H7 (cell line): ENCODE measurements at places on chromosomes 3 and 15.

DNA sequence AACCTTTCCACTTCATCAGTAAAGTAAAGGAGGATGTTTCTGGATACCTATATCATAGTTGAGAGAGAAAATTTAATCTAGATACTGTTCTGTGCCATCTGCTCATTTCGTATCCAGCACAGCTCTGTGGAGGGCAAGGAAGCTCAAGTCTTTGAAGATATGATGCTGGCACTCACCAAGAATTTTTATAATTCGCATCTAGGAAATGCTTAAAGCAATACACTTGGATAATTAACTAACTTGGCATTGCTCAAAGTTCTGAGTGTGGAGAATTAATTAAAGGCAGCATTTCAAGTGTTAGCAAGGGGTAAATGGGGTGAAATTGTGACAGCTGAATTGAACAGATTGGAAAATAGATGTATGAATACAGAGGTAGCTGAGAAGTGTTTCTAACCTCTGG lies 213.2 kb downstream of the KCNMB2 start:
- DNase-seq = no peak

DNA sequence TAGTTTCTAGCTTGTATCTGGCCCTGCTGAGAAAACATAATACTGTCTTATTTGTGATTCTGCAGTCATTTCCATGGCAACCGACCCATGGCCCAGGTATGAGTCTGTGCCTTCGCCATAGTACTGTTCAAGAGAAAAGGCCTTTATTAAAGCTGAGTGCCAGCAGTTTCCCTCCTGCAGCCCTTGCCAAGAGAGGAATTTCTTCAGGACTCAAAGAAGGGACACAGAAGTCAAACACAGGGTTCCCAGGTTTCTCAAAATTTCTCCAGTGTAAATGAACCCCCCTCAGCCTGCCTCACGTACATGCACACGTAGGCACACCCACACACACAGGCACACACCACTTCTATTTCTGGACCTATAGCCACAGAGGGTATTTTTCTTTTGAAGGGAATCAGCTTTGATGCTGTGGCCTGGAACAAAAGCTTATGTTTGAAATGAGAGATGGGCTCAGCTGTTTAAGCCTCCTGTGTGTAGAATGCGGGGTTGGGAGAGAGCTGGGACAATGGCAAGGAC lies 269.2 kb downstream of the PDCD6IP start:
- DNase-seq = no peak

DNA sequence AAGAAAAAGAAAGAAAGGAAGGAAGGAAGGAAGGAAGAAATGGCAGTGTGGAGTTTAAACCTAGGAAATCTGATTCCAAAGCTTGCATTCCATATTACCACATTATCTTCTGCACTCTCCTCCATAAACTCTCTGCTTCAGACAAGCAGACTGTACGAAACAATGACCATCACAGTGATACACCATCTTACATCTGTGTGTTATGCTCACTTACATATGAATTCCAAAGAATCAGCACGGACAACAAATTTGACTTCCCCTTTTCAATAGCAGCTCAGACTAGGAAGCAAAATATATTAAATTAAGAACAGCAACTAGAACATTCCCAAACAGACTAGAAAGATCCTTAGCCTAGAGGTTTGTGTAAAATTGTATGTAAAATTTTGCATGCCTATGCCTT lies 18.0 kb upstream of the PPM1L start:
- no peak for DNase-seq

- DNase-seq = no peak
These were observed 7.0 kb downstream of the SUCLG2 start for GRCh38 chr3:67647390-67647878.

DNA sequence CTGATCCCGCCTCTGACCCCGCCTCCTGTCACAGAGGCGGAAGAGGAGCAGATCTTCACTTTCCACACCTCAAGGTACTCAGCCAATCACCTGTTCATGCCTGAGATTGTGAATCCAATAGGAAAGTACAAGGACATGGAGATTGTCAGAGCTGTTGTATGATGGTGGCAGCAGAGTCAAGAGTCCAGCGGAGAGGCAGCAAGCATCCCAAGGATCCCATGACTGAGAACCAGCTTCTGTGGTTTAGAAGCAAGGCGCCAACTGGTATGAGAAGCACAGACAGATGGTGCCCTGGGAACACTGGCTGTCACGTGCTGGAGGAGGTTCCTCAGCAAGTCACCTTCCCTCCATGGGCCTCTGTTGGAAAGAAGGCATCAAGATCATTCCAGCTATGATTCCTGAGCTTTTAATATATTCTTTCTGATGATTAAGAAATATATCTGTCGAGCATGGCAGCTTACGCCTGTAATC lies 93.9 kb downstream of the CPN2 start:
- DNase-seq = peak; percentile 30

- peak; percentile 84 for DNase-seq
These were observed 1.2 kb downstream of the HRH1 start for GRCh38 chr3:11155341-11156025.

- DNase-seq = no peak
These were observed 213.4 kb upstream of the TBL1XR1 start for GRCh38 chr3:177410730-177411129.

DNA sequence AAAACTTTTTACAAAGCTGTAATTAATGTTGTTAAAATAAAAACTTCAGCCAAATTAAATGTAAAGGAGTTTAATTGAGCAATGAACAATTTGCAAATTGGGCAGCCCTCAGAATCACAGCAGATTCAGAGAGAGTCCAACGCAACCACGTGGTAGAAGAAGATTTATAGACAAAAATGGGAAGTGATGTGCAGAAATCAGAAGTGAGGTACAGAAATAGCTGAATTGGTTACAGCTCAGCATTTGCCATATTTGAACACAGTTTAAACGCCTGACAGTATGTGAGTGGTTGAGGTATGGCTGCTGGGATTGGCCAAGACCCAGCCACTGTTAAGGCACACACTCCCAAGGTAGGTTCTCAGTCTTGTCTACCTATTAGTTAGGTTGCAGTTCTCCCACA lies 14.4 kb upstream of the PLA2G4D start:
- no peak for DNase-seq

- DNase-seq = no peak
These were observed 95.3 kb downstream of the TMCO5A start for GRCh38 chr15:38029736-38030135.

- DNase-seq = no peak
These were observed 11.6 kb downstream of the RPL15 start for GRCh38 chr3:23928524-23928923.

GRCh38 chr3:185992831-185993374 lies 55.1 kb upstream of the TRA2B start:
- no peak for DNase-seq

GRCh38 chr15:70480196-70480856 lies 283.0 kb downstream of the UACA start:
- no peak for DNase-seq

GRCh38 chr3:187013159-187013716 lies 82.9 kb downstream of the ST6GAL1 start:
- no peak for DNase-seq

- DNase-seq = no peak
These were observed 231.2 kb downstream of the IL5RA start for GRCh38 chr3:2879023-2879422.

- no peak for DNase-seq
These were observed 319 bp downstream of the LNP1 start for GRCh38 chr3:100401674-100402041.

GRCh38 chr3:22859618-22860017 lies 343.5 kb upstream of the UBE2E2 start:
- DNase-seq = no peak

DNA sequence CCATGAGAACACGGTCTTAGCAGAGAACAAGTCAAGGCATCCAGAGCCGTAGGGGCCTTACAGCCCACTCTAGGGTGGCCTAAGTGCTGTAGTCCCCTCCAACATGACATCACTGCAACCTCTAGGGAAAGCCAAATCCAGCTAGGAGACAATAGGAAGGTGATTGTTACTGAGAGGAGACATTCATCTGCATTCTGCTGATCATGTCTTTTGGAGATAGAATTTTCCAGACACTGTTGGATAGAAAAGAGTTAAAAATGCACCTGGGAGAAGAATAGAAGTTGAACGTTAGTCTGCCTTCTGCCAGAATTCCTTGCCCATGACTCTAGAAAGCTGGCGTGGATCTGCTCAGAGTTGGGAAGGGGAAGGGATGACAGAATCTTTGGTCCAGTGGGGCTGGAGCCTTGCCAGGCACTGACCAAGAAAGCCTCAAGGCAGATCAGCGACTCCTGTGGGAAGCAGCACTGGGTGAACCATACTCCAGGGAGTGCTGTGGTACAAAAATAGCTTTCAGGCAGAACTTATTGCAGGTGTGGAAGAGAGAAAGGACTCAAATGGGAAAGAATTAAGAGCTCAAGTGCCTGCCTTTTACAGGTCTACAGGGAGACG lies 44.8 kb upstream of the RAF1 start:
- no peak for DNase-seq

DNA sequence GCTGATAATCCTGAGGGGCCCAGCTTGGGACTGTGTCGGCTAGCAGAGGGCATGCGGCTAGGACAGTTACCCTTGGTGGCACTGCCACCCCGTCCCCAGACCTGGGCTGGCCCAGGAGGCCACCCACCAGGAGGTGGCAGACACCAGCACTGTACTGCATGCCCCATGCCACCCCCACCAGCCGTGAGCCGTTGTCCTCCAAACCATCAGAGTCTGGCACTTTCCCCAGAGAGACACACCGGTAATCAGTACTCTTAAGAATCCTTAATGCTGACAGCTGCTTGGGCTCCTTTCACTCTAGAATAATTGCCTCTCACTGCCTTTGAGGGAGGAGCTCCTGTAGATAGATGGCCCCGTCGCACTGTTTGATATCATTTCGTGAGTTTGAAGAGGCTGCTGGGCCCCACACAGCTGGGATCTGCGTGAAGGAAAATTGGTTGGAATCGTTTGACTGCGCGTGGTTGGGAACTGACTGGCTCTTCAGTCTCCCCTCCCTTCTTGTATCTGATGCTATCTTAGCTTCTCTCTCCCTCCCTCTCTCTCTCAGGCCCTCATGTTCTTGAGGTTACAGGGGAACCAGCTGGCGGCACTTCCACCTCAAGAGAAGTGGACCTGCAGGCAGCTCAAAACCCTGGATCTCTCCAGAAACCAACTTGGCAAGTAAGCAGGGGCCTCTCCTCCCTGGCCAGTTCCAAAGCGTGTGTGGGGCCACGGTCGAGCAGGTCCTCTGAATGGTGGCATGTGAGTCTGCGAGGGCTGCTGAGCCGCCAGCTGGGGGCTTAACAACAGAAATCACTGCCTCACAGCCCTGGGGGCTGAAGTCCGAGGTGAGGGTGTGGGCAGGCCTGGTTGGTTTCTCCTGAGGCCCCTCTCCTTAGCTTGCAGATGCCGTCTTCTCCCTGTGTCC lies 94.9 kb downstream of the LRRK1 start:
- DNase-seq = no peak

GRCh38 chr15:31932576-31932975 lies 97.7 kb upstream of the CHRNA7 start:
- DNase-seq = no peak

GRCh38 chr3:127821394-127821793 lies 921 bp downstream of the MGLL start:
- no peak for DNase-seq

DNA sequence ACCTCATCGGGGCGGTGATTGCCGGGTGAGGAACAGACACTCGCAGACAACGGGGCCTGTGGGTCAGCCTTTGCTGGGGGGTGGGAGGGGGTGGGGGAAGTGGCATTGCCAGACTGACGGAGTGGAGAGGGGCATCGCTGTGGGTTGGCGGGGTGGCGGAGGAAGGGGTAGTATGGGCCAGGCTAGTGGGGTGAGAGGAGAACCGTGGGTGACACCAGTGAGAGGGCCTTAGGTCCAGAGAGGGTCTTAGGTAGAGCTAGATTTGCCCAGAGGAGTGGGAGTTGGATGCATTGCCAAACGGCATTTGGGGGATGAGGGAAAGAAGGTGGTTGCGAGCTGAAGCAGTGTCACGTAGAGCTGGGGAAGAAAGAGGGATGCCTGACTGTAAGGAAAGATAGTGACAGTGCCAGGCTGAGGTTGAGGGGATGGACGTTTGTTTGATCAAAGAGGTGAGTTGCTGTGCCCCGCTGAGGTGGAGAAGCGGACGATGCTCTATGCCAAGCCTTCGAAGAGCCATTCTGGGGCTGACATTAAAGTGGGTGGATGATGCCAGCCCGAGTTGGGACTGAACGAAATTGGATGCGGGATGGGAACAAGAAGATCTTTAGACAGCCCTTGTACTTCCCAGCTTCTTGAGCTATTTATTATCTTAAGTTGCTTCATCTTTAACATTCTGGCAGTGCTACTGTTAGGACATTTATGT lies 572 bp downstream of the DNAJB11 start:
- DNase-seq = no peak

GRCh38 chr3:55185380-55185779 lies 257.5 kb upstream of the LRTM1 start:
- DNase-seq = no peak

- DNase-seq = peak; percentile 80
These were observed 706 bp downstream of the DVL3 start for GRCh38 chr3:184155644-184156521.

- no peak for DNase-seq
These were observed 928.2 kb downstream of the EPHA3 start for GRCh38 chr3:90035643-90036042.

GRCh38 chr3:100023595-100023994 lies 90.7 kb downstream of the FILIP1L start:
- no peak for DNase-seq

- DNase-seq = no peak
These were observed 180.6 kb downstream of the ROBO1 start for GRCh38 chr3:79587150-79587549.

GRCh38 chr3:64064804-64065203 lies 41.5 kb upstream of the PSMD6 start:
- DNase-seq = no peak

- peak; percentile 75 for DNase-seq
These were observed 466 bp downstream of the NFKBIZ start for GRCh38 chr3:101849714-101850245.

DNA sequence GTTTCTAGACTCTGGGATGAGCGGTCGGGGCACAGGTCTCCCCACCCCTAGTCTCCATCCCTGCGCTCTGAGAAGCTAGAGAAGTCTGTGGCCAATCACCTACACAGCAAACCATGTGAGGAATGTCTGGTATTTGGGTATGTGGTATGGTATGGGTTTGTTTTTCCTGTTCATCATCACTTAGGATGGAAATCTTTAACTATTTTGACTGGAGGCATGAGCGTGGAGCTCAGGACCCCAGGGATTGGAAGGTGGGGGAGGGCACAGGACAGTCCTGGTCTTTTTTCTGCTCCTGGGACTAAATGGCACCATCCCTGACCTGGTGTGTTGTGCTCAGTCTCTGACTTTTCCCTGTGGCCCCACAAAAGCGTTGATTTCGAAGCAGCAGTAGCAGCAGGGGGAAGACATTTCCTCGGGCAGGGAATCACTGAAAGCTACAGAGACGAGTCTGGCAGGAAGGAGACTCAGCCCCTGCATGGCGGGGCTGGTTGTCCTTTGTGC lies 191.7 kb upstream of the TPM1 start:
- DNase-seq = no peak
